ENCODE measurements at places on chromosomes 2 and 18.

GRCh38 chr2:242056026-242056425 is 186.5 kb downstream of the RTP5 start:
- peak; percentile 7 for DNase-seq

DNA sequence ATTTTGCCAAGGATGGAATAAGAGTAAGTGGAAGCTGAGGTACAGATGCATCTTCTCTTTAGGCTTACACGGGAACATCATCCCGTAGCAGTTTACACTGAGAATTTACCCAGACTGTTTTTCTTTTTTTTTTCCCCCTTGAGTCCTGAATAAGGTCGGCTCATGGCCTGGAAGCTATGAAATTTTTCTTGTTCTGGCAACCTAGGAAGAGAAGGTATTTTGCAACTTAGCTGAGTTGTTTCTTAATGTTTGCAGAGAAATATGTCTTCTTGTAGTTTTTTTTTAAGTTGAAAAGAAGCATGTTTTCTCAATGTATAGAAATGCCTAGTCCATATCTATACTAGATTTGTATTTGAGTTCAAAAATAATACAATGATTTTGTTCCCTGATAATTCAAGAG is 712.5 kb downstream of the TDRD15 start:
- DNase-seq, result no peak

GRCh38 chr18:27520401-27520800 is 335.3 kb upstream of the CHST9 start:
- DNase-seq, result no peak

DNA sequence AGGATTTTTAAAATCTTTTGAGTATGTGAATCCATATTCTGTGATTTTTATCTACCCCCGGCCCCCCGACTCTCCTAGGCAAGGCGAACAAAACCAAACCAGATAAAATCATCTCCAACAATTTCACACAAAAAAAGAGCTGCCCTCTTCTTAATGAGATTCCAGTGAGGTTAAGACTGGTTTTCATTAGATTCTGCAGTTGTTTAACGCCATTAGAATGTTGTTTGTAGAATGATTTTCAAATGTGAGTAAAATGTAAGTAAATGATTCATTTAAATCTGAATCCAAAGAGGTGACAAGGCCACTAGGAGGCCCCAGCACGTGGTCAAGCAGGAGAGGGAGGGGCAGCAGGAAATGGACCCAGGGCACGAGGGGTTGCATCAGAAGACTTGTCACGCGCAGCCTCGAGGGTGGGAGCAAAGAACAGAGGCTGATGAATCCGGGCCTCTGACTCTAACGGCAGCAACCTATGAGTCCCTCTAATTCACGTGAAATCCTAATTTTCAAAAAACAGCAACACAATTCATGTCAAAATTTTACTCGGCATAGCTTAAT is 24.3 kb upstream of the KLHL29 start:
- DNase-seq, result no peak

DNA sequence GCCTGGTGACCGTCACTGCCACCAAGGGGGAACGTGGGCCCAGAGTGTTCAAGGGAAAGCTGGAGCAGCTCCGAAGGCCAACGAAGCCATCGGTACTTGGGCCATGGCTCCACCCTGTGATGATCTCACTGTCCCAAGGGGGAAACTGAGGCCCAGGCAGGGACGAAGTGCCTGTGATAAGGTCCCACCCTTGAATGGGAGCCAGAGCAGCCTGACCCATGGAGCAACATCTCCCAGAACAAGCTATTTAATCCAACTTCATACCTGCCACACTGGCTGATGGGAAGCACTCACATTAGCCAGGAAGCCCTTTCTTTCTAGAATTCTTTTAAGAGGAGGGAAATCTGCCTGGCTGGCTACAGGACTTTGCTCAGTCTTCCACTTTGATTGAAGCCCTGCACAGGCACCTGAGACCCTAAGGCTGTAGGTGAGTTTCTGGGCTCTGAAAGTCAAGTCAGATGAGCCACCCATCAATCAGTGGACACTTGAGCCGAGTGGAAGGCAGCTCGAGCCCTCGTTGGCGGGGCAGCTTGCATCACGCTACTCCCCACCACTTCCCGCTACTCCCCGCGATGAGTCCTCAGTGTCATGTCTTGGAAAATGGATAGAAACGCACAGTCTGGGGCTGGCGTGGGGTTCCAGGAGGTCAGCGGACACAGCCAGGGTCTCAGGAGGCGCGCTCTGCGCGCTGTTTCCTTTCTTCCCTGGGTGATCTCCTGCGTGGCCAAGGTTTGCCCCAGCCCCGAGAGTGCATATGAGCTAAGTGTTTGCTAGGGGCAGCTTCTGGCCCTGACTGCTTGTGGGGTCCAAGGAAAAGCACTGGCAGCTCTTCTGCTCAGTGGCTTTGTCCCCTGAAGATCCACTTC is 2.5 kb upstream of the HS6ST1 start:
- peak; percentile 62 for DNase-seq

GRCh38 chr18:64175432-64175831 is 26.5 kb upstream of the LINC00305 start:
- DNase-seq, result no peak

DNA sequence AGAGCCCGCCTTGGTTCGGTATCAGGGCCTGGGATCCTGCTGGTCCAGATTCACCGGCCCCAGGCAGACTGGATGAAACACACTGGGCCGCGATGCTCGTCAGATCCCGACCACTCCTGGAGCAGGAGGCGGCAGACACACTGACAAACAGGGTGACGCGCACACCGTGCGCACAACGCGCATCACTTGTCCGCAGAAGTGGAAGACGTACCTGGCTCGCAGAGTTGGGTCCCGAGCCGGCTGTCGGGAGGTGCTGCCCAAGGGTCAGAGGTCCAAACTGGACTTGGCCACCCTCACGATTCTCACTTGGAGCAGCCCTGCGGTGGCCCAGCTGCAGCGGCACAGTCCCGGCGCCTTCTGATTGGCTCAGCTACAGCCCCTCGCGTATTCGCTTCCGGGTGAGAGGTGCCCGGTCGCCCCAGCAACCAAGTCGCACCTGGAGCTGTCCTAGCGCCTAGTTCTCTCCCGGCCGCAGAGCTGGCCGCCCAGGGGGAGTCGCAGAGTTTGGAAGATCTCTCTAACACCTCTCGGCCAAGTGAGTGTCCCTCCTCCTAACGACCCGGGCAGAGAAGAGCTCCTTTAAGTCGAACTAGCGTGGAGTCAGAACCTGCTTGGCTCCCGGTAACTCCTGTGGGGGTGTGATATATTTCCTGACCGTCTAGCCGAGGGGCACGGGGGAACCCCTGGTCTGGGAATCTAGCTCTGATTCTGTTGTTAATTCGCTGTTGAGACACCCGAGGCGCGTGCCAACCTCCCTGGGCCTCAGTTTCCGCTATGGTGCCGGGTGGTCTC is at the start of the genes DHX57 and MORN2:
Gene DHX57, minus strand, starts transcription at position 359 of the 792 bp plus-strand sequence. CDS start 7,529 bp downstream, outside the sequence.
Gene MORN2, plus strand, starts transcription at position 401 of the 792 bp plus-strand sequence.
- DNase-seq, result peak; percentile 96

DNA sequence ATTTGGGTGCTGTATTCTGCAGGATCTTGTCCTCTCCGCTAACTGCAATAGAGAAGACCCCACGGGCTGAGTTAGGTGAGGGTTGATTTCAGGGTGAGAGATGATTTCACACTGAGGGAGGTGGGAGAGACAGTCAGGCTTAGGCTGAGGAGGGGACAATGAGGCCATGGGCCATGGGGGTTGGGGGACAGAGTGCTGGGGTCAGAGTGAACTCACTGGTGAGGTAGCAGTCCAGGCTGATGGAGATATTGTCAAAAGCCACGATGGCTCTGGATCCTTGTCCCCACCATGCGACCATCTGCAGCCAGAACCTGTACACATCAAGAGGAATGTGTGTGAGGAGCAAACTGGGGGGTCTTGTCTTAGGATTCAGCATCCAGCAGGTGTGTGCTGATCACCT is 160.0 kb downstream of the CLIP4 start:
- peak; percentile 24 for DNase-seq

GRCh38 chr2:60500861-60501260 is 52.6 kb downstream of the BCL11A start:
- DNase-seq, result no peak

DNA sequence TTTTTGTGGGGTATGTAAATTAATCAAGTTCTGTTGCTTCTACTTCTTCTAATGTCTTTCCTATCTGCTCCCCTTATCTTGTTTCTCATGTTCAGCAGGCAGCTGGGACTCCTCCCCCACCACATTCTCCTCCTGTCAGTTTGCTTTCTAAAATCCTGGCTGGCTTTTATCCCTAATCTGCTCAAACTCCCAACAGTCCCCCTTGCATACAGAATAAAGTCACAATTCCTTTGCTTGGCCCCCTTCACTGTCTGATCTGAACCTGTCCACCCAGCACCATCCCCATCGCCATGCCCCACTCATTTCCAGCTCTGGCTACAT is 2.2 kb downstream of the CFAP221 start:
- peak; percentile 35 for DNase-seq

DNA sequence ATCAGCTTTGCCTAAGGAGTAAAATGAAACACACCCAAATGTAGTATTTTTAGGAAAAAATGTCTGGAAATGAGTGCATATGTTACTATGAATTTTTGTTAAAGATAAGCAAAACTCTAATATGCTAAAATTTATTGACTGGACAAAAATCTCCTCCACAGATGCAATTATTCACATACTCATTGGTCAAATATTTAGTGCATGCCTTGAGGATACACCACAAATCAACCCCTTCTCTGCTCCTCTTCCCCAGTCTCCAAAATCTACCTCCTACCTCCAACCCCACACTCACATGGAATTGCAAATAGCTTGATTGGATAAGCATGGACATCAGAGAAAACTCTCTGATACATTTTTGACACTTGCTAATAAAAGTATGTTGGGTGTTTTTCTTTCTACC is 95.6 kb upstream of the CDC42EP3 start:
- no peak for DNase-seq

DNA sequence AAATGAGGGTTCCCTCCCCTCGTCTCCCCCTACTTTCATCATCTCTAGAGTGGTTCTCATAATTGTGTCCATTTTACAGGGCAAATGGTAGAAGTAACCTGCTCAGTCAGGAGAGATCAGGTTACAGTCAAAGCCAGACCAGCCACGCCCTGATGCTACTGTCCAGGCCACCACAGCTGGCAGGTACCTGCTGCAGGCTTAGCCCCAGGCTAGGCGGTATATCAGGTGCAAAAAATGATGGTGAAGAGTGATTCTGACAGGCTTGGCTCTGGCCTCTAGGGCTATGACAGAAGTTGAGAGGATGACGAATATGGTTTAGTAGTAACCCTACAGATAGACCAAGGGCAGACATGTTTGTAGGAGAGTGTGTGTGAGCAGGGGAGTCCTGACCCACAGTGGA is 67.1 kb downstream of the HAUS1 start:
- peak; percentile 63 for DNase-seq

DNA sequence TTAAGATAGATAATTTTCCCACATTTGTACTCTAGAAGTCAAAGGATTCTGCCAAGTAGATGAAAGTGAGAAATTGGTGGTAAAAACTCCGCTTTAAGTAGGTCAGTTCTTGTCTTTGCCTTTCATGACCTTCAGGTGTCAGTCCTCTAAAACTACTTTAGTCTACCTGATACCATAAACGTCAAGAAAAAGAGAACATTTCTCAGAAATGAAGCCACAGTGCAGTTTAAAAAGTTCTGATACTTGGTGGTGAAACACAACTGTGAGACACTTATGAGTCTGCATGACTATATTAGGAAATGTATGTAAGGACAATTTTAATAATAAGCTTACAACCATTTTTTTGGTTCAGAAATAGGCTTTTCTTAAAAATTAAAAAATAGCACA is 583.3 kb downstream of the SATB2 start:
- no peak for DNase-seq

GRCh38 chr2:3768960-3769765 is 65.8 kb downstream of the DCDC2C start:
- no peak for DNase-seq
